Fibroblast of skin of right biceps (primary cell): ENCODE measurements at places on chromosomes 4 and X.

DNA sequence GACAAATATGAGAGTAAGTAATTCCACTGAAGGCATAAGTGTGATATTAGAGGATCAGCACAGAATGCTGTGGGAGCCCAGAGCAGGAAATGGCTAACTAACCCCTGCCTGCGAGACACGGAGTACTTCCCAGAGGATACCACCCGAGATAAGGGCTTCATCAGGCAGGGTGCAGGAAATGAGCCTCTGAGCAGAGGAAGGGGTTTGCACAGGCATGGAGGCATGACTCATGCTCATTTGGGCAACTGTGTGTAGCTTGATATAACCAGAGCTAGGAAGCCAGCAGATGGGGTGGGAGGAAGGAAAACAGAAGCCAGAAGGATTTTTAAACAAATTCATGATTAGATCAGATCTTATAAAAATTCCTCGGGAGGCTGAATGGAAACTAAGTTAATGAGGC lies 70.0 kb upstream of the TSPAN5 start:
- DNase-seq, result peak; percentile 47

DNA sequence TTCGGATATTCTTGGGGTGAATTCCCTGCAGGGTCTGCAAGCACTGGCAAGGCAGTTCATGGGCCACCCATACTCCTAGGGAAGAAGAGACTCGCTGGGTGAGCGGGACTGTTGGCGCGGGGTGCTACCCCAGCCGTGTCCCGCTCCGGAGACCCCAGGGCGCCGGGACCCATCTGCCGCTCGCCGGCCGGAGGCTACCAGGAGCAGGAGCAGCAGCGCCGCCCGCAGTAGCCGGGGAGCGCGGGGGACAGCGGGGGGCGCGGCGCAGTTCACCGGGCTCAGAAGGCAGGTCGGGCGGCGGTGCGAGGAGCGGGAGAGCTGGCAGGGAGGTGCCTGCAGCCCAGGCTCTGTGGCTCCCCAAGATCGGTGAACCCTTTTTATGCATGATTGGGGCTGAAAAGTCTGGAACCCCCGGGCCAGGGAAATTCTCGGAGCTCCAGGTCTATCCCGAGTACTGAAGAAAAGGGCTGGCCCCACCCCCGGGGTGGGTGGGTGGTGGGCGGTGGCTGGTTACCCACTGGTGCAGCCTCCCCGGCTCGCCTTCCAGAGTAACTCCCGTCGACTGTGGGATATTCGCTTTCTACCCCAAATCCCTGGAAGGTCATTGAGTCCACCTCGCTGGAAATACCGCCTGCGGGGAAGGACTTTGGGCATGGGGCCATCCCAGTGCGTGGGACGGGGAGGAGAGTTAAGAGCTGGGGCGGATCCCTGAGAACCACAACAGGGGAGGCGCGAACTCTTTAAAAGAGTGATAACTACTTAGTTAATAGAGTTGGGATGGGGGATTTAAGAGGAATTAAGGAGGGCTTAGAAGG lies 37.6 kb downstream of the PF4 start:
- peak; percentile 17 for DNase-seq

DNA sequence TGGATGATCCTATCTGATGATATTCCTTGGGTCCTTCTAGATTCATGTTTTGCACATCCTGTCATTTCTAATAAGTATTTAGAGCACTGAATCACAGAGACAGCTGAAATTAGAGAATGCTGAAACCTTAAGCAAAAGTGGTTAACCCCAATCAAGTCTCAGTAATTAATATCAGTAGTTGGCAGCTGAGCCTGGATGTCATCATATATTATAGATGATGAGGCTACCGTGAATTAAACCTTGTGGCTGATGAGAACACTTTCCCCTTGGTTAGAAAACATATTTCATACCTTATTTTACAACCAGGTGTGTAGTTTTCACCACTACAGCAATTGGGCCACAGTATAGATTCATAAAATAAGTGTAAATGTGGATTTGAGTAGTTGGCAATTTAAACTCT lies 499.0 kb downstream of the PDGFC start:
- DNase-seq, result peak; percentile 65

DNA sequence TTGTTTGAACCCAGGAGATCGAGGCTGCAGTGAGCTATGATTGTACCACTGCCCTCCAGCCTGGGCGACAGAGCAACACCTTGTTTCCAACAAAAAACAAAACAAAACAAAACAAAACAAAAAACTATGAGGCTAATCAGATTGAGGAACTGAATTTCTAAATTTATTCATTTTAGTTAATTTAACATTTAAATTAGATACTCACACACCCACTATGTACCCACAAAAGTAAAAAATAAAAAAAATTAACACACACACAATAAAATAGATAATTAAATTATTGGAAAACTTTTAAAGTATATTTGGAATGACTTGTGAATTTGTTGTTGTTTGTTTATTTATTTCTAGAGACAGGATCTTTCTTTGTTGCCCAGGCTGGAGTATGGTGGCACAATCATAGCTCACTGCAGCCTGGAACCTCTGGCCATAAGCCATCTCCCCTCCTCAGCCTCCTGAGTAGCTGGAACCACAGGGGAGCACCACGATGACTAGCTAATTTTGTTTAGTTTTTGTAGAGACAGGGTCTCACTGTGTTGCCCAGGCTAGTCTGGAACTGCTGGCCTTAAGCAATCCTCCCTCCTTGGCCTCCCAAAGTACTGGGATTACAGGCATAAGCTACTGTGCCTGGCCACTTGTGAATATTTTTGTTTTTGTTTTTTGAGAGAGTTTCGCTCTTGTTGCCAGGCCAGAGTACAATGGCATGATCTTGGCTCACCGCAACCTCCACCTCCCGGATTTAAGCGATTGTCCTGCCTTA lies 9.8 kb upstream of the ZNF157 start:
- DNase-seq, result no peak

- DNase-seq, result peak; percentile 42
These were observed 382.9 kb downstream of the INPP4B start for GRCh38 chr4:142463206-142463605.
